ENCODE measurements at places on chromosomes 4 and X. TPM values are rescaled to one million over a fixed set of nuclear protein-coding genes. Genes with fewer than 3 reads are reported as not detected.
A peak's percentile ranks its signal among the peaks of the same experiment; 100 is the strongest.

DNA sequence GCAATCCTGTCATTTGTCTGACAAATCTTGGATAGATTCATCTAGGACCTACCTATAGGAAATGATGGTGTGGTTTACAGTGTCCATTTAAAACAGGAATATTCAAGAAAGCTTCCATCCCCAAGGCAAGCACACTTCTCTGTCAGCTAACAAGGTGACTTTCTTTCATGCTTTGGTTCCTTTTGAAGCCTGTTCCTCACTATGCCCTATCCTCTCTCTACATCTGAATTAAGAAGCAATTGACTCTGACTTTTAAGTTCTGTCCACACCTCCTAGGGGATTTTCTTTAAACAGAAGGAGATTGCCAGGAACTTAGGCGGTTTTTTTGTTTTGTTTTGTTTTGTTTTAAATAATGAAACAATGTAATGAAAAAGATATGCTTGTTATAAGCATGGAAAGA lies 1181.4 kb upstream of the TENM3 start:
- no peak for DNase-seq

DNA sequence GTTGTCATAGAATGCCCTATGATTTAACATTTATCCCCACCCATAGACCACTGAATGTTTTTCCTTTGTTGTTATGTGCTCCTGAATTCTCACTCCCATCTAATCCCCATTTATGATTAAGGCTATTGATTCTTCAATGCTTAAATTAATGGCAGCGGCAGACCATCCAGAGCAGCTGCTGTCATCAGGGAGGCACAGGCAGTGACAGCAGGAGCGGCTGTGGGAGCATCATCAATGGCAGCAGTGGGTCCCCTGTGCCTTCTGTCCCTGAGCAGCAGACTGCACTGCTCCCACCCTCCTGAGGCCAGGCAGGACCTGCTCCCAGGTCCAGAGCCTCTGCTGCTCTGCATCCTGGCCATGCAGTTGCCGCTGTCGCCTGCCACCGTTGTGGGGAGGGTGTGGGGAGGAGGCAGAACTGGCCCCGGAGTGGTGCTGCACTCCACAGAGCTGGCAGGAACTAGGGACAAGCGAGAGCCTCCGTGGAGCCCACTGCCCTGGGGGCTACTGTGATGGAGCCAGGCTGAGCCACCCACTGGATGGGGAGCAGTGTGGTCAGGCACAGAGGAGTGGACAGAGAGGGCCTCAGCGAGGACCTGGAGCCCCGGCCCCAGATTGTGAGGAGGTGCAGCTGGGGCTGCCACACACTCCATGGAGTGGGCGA lies 29.0 kb downstream of the NAA11 start:
- DNase-seq = no peak

GRCh38 chr4:96003951-96004740 lies 164.3 kb downstream of the PDHA2 start:
- DNase-seq = no peak

DNA sequence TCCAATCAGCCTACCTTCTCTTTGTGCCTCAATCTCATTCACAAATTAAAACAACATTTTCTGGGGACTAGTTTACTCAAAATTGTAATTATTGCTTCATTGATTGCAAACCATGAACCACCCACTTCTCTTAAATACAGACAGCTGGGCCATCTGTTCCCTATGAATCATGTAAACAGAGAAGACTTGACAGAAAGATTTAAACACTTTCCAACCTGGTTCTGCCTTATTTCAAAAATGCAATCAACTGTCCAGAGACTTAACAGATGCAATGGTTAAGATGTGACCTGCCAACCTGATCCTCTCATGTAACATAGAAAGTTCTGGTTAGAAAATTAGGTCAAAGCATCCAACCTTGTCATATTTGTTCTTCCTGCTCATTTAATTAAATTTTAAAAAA lies 20.8 kb upstream of the SERTM2 start:
- DNase-seq = no peak

- DNase-seq = no peak
Observed at GRCh38 chr4:27702730-27703431, 842.2 kb downstream of the STIM2 start.

GRCh38 chrX:120549483-120550452 lies 11.0 kb downstream of the CUL4B start:
- DNase-seq = peak; percentile 38

DNA sequence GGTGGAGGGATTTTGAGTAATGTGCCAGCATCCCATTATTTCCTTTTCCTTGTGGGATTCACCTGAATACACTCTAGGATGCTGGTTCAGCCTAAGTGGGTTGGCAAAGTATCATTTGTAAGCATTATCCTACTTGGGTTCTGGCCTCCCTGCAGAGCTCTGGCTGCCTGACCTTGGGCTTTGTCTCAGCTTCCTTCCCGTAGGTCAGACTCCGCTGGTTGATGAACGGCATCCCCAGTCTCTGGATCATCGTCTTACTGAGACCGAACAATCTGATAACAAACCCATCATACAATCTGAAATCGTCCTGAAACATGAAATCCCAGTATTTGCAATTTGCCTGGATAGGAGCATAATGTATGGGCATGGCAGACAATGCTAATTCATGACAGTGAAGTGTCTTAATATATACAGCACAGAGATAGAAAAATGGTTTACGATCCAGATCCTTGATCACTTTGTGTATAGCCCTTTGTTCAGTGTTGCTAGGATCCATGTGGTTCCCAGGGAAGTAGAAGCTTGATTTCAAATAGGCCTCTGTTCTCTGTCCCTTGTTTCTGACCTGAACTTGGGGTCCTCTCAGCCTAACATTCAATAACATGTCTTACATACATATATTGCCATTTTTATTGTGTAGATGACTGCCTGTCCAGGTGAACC lies 5.5 kb downstream of the MID2 start:
- DNase-seq = no peak

- no peak for DNase-seq
Observed at GRCh38 chr4:164955107-164955805, 22.2 kb downstream of the TRIM61 start.

- DNase-seq = no peak
Observed at GRCh38 chr4:31715302-31715701, 995.1 kb downstream of the PCDH7 start.

GRCh38 chrX:38268011-38268410 lies 47.3 kb upstream of the SRPX start:
- no peak for DNase-seq

DNA sequence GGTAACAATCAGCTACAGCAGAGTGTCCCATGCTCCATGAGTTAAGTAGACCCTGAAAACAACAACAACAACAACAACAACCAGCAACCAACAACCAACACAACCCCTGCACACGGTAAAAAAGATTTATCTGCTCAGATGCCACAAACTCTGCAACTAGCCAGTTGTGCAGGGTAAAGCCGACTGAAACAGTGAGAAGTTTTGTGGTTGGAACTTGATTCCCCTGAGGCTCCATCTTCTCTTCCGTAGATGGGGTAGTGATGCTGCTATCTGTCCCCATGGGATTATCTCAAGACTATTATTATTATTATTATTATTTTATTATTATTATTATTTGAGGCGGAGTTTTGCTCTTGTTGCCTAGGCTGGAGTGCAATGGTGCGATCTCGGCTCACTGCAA lies 50.6 kb upstream of the RAPGEF2 start:
- no peak for DNase-seq

DNA sequence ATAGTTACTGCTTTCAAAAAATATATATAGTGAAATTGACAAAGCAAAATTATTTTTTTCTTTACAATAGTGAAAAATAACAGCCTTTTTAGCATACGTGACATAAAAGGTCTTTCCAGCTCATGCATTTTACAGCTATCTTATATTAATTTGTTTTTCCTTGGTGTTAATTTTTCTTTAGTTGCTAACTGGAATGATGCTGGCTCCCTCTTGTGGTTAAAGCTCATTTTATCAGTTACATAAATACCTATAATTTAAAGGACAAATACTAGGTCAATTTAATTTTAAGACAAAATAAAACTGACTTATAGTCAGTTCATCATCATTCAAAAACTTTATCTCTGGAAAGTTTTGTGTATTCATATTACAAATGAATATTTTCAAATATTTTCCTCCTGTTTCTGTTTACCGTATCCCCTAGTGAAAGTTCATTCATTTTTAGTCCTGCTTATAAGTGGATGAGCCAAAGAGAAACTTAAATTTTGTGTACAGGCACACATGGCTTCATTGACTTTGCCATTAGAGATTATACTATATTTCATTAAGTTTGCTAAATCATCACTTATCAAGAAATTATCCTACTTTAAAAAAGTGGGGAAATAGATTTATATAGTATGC lies 9.9 kb upstream of the ANAPC4 start:
- DNase-seq = peak; percentile 37

GRCh38 chr4:117467404-117467803 lies 382.0 kb upstream of the TRAM1L1 start:
- DNase-seq = no peak

- DNase-seq = no peak
Observed at GRCh38 chr4:164512124-164512523, 241.8 kb upstream of the SMIM31 start.

CT45A5 gene
- not detected for polyA plus RNA-seq

ITGB1BP2 gene
- 3.3 TPM for polyA plus RNA-seq

SPINK2 gene
- 0.72 TPM for polyA plus RNA-seq

COL25A1 gene
- 2.5 TPM for polyA plus RNA-seq

ADH1A gene
- polyA plus RNA-seq = 1.3 TPM

PRKG2 gene
- 61.2 TPM for polyA plus RNA-seq

MORC4 gene
- polyA plus RNA-seq = 15.2 TPM

SPATA4 gene
- 0.09 TPM for polyA plus RNA-seq

All from large intestine (tissue), 12 donors.